Osteoblast (primary cell): ENCODE measurements at places on chromosomes 4 and X. TPM values are rescaled to one million over a fixed set of nuclear protein-coding genes. Genes with fewer than 3 reads are reported as not detected.

DNA sequence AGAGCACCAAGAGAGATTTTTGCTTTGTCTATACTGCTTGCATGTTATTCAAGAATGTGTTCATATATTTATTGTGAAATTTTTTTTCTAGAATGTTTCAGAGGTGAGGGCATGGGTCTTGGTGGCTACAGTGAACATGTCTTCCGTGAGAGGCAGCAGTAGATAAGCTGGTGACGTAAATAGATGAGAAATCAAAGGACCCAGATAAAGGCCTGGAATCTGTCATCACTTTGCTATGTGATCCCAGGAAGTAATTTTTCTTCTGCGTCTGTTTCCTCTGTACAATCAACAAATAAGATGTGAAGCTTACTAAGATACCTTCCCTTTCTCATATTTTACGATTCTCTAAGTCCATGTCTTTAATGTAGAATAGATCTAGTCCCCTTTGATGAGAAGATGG, 129.1 kb downstream of the COL4A6 start:
- no peak for DNase-seq

DNA sequence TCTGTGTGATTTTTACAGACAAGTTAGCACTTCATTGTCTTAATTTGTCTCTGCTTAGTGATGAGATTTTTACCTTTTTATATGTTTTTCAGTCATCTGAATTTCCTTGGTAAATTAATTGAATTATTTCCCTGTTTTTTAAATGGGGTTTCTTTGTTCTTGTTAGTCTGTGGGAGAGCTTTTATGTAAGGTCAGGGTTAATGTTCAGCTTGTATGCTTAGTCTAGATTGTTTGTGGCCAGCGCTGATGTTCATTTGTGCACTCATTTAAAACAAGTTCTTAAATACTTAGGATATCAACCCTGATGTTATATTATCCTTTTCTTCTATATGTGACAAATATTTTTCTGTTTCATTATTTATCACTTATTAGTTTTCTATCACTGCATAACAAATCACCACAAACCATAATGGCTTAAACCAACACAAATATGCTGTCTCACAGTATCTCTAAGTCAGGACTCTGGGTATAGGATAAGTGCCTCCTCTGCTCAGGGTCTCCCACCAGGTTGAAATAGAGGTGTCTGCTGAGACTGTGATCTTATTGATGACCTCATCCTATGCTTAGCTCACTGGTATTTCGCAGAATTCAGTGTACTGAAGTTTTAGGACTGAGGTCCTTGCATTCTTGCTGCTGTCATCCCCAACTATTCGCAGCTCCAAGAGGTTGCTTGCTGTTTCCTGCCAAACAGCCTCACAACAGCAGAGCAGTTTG, 53.2 kb downstream of the ATP10D start:
- DNase-seq = no peak

DNA sequence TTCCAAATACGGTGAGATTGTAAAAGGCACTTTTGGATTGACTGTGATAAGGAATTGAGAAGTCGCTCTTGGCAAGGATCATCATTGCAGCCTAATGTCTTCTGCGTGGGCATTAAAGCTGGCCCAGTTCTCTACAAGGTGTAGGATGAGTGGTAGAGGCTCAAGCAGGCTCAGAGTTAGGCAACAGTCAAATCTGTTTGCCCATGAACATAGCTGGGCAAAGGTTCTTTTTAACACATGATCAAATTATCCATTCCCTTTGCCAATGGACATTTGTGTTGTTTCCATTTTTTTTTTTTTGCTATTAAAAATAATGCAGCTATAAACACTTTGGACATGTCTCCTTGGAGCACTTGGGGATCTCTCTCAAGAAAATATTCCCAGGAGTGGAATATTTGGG, 229.1 kb upstream of the FAT1 start:
- no peak for DNase-seq

The CENPVL1 gene
- total RNA-seq = not detected in 2 replicates

The ADH6 gene
- not detected in 2 replicates for total RNA-seq

DNA sequence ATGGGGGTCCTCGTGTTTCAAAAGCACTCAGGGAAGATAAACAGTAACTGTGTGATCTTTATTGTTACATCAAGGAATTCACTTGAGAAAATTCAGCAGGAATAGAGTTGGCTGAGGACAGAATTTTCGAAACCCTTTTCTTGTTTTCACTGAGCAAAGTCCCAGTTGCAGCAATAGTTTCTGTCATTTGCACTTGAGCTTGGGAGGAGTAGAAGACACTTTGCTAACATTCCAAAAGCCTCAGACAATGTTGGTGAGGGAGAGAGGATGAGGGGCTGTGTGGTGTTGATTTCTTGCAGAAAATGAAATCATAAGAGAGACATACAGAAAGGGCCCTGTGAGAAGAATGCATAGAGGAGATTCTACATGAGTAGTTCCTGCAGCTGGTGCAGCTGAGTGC, 151.9 kb upstream of the DIPK2B start:
- no peak for DNase-seq

DNA sequence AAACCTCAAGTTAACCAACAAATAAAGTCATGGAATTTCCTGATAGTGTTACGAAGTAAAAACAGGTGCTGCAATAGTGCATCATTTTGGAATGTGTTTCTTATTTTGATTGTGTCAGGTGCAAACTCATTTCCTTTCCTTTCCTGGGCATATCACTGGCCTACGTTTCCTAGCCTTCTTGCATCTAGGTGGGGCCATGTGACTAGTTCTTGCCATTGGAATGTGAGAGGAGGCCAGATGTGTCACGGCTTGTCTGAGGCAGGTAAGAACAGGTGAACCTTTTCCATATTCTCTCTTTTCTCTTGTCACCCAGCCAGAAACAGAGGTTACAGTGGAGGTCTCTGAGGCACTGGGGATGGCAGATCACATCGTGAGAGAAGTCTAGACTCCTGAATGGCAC, 868.0 kb downstream of the RPA4 start:
- DNase-seq = no peak

GRCh38 chr4:44842531-44842930, 116.2 kb upstream of the GNPDA2 start:
- DNase-seq = no peak

GRCh38 chr4:89719536-89720090, 117.3 kb downstream of the SNCA start:
- no peak for DNase-seq

The PCDH11X gene
- under 0.01 TPM in 1 of 2 replicates, not detected in the other for total RNA-seq

GRCh38 chr4:15240764-15241163, 187.1 kb upstream of the C1QTNF7 start:
- peak; percentile 70 for DNase-seq

The UNC5C gene
- 9.0 and 13.6 TPM in 2 replicates for total RNA-seq

- DNase-seq = peak; percentile 79
Observed at GRCh38 chr4:39044956-39045826, 13.0 kb upstream of the TMEM156 start.

- DNase-seq = no peak
Observed at GRCh38 chrX:23008431-23009099, 8.8 kb downstream of the DDX53 start.

The MGAT4D gene
- not detected in 2 replicates for total RNA-seq

The SLC10A6 gene
- total RNA-seq = not detected in 2 replicates

GRCh38 chrX:101399825-101400224, 7.9 kb downstream of the GLA start:
- DNase-seq = no peak

GRCh38 chr4:8345946-8346814, 76.6 kb downstream of the HTRA3 start:
- DNase-seq = peak; percentile 63

DNA sequence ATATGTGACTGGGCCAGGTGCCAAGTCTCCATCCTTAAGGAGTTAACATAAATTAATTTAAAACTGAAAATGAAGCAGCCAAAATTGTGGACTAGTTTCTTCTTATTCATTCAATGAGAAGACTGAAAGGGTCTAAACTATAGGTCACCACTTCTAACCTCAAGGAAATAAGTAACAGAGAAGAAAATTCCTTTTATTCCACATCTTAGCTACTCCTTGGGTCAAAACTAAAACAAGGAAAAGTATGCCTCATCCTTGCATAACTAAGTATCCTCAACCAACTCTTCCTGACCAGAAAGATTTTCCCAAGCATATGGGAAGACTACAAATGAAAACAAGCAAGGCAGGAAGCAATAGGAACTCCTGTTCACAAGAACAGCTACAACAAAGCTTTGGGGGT, 71.2 kb downstream of the ZNF827 start:
- DNase-seq = no peak

GRCh38 chr4:18291256-18291655, 269.7 kb upstream of the LCORL start:
- DNase-seq = no peak
